ENCODE measurements at places on chromosomes 6 and 20.

GRCh38 chr6:27294409-27294808 is 17.7 kb downstream of the POM121L2 start:
- DNase-seq = no peak

GRCh38 chr6:35392111-35392702 is 49.8 kb downstream of the PPARD start:
- no peak for DNase-seq

- peak; percentile 24 for DNase-seq
Measured at GRCh38 chr6:126716032-126716431, 376.1 kb downstream of the CENPW start.

- peak; percentile 95 for DNase-seq
Measured at GRCh38 chr20:50304923-50305635, 114.4 kb downstream of the CEBPB start.

GRCh38 chr6:1297746-1298145 is 14.2 kb upstream of the FOXQ1 start:
- DNase-seq = peak; percentile 80

DNA sequence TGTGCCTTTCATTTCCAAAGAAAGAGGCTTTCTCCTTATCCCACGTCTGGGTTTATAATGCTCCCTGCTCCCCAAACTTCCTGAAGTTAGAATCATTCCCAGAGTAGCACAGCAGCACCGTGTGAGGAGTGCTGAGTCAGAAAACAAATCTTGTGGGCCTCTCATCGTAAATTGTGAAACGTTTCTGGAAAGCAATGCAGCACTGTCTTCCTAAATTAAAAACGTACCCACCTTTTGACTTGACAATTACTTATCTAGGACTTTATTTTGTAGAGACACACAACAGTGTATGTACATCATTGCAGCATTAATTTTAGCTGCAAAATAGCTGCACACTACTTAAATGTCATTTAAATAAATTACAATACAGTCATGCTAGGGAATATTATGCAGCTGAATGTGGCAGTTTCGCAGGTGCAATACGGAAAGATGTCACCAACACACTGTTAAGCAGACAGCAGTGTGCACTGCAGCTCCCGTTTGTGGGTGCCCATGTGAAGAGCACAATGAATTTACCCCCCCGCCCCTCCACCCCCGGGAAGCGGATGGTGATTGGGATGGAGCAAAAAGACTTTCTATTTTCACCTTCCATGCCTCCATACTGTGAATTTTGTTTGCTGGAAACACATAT is 30.8 kb downstream of the RRBP1 start:
- peak; percentile 76 for DNase-seq

DNA sequence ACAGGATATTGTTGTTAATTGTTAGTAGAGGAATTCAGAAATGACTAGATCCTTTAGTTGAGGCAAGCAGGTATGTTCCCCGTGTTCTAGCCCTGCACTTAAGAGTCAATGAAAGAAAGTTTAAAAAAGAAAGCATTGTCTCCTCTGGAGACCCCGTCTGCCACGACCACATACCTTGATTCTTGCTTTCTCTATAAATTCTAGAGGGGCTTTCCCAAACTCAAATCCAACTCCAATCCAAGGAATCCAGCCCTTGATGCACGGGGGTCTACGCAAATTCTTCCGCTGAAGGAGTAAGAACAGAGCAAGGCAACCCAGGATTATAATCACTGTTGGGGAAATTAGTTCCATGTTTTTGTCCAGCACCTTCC is 401 bp downstream of the CYP39A1 start:
- DNase-seq = no peak

DNA sequence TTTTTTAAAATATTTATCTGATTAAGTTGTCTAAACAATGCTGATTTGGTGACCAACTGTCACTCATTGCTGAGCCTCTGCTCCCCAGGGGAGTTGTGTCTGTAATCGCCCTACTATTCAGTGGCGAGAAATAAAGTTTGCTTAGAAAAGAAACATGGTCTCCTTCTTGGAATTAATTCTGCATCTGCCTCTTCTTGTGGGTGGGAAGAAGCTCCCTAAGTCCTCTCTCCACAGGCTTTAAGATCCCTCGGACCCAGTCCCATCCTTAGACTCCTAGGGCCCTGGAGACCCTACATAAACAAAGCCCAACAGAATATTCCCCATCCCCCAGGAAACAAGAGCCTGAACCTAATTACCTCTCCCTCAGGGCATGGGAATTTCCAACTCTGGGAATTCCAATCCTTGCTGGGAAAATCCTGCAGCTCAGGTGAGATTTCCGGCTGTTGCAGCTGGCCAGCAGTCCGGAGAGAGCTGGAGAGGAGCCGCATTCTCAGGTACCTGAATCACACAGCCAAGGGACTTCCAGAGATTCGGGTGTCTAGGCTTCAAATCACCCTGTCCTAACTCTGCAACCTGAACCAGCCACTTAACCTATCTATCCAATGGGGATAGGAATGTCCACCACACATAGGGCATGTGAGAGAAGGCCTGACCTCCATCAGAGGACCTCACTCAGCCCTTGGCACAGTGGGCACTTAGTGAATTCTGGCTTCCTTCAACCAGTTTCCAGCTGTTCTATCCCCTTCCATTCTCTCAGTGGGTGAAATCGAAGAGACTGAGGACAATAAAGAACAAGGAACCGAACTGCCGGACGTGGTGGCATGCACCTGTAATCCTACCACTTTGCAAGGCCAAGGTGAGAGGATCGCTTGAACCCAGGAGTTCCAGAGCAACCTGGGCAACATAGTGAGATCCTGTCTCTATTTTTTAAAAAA is 3.1 kb downstream of the TNF start:
- no peak for DNase-seq

DNA sequence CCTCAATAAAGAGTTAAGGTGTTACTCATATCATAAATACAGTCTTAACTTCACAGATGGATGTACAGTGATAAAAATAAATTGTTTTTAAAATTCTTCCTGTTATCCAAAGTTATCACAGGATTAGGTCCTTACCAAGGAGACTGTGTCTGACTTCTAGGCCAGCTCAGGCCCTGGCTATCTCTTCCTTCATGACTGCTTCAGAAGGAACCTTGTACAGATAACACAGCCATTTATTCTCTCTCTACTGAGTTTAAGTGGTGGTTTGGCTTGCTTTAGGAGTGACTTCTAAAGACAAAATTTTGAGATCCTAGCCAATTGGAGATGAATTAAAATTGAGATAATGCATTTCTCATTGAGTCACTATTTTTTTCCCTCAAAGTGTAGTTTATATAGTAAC is 40.8 kb upstream of the RNF182 start:
- DNase-seq = no peak

DNA sequence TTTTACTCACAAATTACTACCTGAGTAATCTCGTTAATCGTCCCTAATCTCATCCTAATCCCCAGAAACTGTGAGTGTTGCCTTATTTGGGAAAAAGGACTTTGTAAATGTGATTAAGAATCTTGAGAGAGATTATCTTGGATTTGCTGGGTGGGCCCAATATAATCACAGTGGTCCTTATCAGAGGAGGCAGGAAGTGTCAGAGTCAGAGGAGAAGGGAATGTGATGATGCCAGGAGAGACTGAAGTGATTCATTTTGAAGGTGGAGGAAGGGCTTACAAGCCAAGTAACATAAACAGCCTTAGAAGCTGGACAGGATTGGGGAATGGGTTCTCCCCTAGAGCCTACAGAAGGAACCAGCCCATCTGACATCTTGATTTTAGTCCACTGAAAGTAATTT is 16.7 kb downstream of the RPP21 start:
- no peak for DNase-seq

DNA sequence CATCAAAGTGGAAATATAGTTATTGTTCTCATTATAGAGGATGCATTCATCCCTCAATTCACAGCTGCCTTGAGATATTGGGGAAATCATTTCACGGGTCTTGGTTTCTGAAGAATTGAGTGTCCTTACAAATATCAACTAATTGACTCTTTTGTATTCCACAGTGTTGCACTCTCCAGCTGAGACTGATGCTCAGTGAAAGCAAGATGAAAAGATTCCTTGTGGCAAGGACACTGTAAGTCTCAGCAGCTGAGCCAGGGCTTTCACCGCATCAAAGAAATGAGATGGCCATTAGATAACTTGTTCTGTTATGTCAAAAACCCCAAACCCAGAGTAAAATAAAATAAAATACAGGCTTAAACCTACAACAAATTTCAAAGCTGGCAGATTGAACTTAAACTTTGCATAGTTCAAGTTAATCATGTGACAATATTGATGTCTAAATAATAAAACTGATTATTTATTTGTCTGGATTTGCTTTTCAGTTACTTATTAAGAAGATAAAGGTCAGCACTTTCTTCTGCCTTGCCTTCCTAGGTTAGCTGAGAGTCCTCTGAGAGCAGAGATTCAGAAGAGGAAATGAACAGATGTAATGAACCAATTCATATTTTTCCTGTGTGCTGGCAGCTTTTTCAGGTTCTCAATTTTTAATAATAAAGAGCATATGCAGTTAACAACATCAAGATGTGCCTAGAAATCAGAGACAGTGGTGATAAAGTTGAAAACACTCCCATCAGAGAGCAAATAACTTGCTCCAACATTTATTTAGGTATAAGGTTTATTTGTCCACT is 82.4 kb upstream of the SMLR1 start:
- DNase-seq = peak; percentile 17

DNA sequence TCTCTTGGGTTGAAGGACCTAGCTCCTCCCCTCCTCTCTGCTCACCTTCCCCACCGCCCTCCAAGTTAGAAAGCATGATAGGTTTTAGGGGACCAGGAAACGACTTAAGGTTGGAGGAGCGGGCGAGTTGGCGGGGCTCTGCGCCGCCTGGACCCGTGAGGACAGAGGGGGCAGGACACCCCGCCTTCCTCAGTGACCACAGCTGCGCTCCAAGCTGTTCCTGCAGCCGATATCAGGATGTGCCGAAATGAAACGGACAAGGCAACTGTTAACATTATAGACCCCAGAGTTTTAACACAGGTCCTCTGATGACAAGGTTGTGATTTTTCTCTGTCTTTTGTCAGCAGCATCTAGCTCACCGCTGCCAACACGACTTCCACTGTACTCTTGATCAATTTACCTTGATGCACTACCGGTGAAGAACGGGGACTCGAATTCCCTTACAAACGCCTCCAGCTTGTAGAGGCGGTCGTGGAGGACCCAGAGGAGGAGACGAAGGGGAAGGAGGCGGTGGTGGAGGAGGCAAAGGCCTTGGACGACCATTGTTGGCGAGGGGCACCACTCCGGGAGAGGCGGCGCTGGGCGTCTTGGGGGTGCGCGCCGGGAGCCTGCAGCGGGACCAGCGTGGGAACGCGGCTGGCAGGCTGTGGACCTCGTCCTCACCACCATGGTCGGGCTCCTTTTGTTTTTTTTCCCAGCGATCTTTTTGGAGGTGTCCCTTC is at the start of gene GRM1:
TSS of gene GRM1 (plus strand) at position 212 of the 722 bp plus-strand sequence. CDS start at position 668, 456 bp downstream.
- DNase-seq = no peak

DNA sequence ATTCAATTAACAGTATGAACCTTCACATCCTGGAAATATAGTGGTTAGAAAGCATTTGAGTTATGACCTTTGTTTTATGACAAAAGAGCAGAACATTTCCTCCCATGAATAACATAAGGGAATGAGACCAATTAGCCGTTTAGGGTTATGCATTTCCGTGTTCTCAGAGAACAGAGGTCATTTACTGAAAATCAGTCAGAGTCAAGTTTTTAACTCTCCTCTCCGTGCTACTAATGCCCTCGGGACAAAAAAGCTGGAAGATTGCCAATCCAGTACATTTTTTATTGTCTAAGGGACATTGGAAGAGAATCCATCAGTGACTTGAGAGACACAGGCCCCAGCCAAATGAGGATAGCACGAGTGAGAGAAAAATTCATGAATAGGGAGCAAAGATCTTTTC is 632.7 kb downstream of the RFPL4B start:
- no peak for DNase-seq

GRCh38 chr20:57301026-57301425 is 28.6 kb upstream of the SPO11 start:
- no peak for DNase-seq

DNA sequence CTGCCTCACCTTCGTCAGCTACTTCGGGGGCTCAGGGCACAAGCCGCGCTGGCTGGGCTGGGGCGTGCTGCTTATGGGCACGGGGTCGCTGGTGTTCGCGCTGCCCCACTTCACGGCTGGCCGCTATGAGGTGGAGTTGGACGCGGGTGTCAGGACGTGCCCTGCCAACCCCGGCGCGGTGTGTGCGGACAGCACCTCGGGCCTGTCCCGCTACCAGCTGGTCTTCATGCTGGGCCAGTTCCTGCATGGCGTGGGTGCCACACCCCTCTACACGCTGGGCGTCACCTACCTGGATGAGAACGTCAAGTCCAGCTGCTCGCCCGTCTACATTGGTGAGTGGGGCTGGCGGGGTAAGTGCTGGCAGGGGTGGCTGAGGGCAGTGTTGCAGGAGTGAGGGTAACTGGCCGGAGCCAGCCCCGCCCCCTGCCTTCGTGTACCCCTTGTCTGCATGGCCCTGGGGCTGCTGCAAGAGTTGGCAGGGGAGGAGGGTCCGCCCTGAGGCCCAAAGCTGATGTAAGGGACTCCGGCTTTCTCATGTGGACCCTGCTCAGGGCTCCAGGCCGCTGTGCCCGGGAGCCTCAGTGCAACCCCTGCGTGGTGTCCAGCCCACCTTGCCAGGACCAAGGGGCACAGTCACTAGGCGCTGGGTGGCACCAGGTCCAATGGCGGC is 14.8 kb downstream of the SLCO4A1 start:
- DNase-seq = no peak

DNA sequence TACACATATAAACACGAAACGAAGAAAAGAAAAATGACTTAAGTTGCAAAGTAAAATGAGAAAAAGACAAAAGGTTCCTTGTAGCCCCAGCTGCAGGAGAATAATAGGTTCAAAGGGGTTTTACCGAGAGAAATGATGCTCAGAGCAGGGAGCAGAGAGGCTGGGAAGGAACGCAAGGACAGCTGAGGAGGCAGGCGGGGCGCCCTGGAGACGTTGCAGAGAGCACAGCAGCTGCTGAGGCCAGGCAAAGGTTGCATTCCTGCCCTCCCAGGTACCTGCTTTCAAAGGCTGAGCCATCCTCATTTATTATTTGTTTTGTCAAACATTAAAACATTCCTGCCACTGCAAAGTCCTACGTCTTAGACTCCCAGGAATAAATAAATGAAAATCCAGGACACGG is 16.2 kb upstream of the VAPB start:
- no peak for DNase-seq

DNA sequence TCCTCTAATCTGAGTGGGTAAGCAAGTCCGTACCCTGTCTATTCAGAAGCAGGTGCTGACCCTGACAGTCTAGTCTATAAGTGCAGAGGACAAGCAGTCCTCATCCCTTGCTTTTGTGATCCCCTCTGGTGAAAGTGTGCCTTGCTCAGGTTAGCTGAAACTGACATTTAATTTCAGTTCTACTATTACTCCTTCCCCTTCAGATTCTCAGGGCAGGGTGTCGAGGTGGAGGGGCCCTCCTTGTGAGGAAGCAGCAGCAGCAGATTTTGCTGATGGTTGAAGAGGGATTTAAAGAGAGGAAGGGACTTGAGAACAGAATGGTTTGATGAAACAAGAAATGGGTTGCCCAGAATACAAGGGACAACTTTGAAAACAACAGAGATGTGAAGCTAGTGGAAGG is 309.3 kb downstream of the CLIC5 start:
- DNase-seq = no peak

GRCh38 chr20:56653211-56653610 is 24.1 kb downstream of the TFAP2C start:
- no peak for DNase-seq

All from GM03348 (cell line).